Uterus (tissue), 4 donors: ENCODE measurements at places on chromosomes 11 and 22. TPM values are rescaled to one million over a fixed set of nuclear protein-coding genes. Genes with fewer than 3 reads are reported as not detected.

The OR51E1 gene
- 1.0 TPM for total RNA-seq

The SPI1 gene
- 9.7 TPM for total RNA-seq

The OLFML1 gene
- total RNA-seq = 19.0 TPM

The KRTAP5-11 gene
- total RNA-seq = not detected

The ART1 gene
- total RNA-seq = not detected

The PDGFB gene
- 2.0 TPM for total RNA-seq

The MMP8 gene
- total RNA-seq = 1.5 TPM
